ENCODE measurements at places on chromosomes 11 and 22.

- DNase-seq: no peak
Measured at GRCh38 chr22:23255506-23256170, 75.3 kb downstream of the BCR start.

GRCh38 chr11:120608760-120609211 lies 97.2 kb downstream of the GRIK4 start:
- DNase-seq: no peak

DNA sequence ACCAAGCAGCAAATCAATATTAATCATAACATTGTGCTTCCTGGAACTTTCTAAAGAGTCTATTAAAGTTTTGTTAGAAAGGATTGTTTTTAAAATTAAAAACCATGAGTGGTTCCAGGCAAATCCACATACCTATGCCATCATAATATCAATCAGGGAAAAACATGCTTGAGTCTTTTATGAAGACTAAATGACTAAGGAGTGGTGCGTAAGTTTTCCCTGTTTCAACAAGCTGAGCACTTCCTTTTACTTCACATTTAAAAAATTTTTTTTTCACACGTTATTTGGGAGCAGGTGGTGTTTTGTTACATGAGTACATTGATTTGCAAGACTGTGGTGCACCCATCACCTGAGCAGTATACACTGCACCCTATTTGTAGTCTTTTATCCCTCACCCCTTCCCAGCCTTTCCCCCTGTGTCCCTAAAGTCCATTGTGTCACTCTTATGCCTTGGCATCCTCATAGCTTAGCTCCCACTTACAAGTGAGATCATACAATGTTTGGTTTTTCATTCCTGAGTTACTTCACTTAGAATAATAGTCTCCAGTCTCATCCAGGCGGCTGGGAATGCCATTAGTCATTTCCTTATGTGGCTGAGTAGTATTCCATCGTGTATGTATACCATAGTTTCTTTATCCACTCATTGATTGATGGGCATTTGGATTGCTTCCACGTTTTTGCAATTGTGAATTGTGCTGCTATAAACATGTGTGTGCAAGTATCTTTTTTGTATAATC lies 1190.3 kb upstream of the RAG2 start:
- no peak for DNase-seq

GRCh38 chr22:39819429-39819828 lies 74.1 kb downstream of the ENTHD1 start:
- no peak for DNase-seq

DNA sequence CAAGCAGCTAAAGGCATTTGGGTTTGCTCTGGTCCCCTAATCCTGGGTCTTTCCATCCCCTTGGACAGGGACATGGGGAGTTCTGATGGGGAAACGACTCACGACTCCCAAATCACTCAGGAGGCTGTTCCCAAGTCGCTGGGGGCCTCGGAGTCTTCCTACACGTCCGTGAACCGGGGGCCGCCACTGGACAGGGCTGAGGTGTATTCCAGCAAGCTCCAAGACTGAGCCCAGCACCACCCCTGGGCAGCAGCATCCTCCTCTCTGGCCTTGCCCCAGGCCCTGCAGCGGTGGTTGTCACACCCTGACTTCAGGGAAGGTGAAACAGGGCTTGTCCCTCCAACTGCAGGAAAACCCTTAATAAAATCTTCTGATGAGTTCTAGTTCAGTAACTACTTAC lies 10.7 kb downstream of the UPK3A start:
- DNase-seq: no peak

- no peak for DNase-seq
Measured at GRCh38 chr11:124899383-124900145, 1.9 kb upstream of the ROBO4 start.

GRCh38 chr11:78212586-78213371 lies 24.1 kb downstream of the USP35 start:
- no peak for DNase-seq

GRCh38 chr11:64890522-64890939 lies 12.1 kb upstream of the EHD1 start:
- DNase-seq: no peak

DNA sequence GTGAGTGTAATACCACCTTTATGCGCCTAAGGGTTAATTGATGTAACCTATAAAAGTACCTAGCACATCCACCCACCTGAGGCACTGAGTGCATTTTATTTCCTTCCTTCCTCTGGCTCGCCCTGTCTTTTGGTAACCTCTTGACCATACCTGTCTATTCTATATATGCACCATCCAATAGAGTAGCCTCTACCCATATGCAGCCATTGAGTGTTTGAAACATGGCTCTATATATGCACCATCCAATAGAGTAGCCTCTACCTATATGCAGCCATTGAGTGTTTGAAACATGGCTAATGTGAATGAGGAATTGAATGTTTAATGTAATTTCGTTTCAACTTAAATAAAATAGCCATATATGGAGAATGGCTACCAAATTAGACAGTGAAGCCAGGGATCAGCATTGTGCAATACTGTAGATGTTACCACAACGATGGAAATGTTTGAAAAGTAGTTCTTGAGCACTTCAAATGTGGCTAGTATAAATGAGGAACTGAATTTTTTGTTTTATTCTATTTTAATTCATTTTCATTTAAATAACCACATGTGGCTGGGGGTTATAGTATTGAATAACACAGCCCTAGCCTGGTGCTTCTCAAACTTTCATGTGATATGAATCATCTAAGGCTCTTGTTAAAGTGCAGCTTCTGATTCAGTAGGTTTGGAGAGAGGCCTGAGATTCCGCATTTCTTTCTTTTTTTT lies 33.8 kb downstream of the SLC35F2 start:
- DNase-seq: no peak

- no peak for DNase-seq
Measured at GRCh38 chr22:41917375-41917902, 2.6 kb upstream of the SHISA8 start.

DNA sequence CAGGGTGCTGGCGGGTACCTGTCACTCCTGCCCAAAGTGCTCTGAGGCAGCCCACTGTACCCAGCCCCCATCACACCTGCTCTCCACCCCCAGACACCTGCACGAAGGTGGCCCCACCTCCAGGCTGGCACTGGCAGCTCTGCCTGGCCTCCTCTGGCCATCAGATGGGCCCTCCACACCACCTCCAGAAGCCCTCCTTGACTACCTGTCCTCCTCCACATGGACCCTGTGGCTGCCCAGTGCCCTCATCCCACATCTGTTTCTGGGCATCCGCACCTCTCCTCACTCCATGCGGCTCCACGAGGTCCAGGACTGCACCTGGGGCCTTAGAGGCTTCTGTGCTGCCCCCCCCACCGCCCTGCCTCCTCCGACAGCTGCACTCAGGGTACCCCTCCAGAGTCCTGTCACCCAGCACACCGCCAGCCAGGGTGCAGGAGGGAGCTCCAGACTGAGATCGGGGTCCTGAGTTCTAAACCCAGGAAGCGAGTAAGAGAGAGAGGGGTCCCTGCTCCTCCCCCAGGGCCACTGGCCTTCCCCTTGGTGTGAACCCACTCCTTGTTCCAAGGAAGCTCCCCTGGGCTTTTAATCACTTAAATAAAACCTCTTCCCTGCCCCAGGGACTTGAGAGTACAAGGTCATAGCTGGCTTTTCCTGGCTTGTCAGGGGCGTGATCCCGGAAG lies 1.7 kb downstream of the CTSD start:
- no peak for DNase-seq

- no peak for DNase-seq
Measured at GRCh38 chr22:30046716-30047363, 33.4 kb upstream of the HORMAD2 start.

- no peak for DNase-seq
Measured at GRCh38 chr11:45569776-45570175, 95.6 kb downstream of the CHST1 start.

DNA sequence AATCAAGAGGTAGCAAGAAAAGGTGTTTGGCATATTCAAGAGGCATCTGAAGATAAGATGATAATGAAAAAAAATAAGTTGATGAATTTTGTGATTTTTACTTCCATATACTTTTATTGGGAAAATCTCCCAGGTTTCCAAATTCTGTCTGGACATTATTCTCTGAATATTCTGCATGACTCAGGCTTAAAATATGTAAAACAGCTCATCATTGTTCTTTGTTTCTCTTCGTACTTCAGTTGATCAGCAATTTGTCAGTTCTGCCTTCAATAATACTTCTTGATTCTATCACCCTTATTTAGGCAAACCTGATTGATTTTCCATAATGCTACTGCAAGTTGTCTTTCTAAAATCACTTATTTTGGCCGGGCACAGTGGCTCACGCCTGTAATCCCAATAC lies 30.2 kb downstream of the GTF2H1 start:
- DNase-seq: no peak

DNA sequence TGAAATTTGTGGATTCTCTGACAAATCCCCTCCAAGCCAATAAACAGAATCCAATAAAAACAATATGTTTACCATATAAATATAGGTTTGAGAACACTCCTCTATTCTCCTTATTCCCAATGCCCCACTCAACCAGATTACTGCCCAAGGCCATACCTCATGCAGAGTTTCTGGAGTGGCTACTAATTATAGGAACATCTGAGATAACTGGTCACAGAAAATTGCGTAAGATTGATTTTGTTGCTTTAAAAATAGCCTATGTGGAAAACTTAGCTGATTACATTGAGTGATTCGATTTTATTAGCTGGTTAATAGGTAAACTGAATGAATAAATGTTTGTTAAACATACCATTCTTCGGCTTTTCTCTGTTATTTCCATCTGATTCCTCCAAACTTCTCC lies 48.0 kb downstream of the ME3 start:
- no peak for DNase-seq

DNA sequence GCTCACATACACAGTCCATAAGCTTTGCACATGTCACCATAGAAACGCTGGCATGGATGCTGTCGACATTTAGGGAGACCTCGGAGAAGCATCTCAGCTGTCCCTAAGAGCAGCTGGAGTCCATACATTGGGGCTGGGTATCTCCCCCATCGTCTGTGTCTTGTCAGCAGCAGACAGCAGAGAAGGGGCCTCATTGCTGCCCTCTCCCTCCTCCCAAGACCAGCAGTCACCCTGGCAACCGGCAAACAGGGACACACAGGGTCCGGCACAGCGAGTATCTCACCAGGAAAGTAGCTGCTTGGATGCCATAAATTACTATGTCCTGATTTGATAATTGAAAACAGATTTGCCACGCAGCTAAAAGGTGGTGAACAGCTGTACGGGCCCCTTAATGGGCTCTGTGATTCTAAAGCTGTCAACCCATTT lies 84.4 kb downstream of the CD44 start:
- DNase-seq: peak; percentile 85

DNA sequence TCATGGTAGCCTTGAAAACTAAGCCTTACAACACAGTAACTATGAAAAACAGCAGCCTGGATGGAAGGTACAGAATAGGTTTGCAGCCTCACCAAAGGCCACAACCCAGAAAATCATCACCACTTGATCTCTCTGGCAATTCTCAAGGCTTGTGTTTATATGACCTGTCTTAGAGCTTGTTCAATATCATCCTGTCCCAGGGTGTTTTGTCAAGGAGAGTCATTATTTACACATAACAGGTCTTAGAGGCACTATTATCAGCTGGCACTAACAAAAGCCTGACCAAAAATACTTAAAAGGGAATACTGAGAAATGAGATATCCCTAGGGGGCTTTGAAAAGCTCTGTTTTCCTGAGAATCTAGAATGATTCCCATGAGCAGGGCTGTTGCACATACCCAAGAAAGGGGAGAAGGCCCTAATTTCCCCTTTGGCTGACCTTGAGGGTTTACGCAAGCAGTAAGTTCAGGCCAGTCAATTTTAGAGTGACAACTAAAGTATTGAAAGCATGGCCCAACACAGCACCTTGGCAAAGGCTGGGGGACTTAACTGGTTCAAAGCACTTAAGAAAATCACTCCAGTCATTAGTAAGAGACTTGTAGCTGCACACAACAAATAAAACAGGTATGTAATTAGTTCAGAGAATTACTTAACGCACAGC lies 7.9 kb downstream of the SC5D start:
- DNase-seq: no peak

GRCh38 chr11:113505541-113506375 lies 30.6 kb upstream of the DRD2 start:
- DNase-seq: peak; percentile 15

DNA sequence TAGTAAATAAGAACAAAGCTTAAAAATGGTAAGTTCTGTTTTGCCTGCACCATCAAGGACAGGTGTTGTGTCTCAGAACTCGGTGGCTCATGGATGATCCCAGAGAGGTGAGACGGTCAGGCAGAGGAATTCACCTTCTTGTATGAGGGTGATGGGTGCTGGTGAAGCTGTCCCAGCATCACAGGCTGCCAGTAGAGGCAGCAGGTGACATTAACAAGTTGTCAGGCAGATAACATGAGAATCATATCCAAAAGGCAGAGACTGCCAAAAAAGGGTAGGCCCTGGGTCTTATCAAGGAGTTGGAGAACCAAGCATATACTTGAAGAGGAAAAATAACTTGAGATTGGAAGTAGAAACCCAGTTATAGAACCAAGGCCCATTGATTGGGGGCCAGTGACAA lies 437.8 kb downstream of the DYNC2H1 start:
- DNase-seq: no peak

DNA sequence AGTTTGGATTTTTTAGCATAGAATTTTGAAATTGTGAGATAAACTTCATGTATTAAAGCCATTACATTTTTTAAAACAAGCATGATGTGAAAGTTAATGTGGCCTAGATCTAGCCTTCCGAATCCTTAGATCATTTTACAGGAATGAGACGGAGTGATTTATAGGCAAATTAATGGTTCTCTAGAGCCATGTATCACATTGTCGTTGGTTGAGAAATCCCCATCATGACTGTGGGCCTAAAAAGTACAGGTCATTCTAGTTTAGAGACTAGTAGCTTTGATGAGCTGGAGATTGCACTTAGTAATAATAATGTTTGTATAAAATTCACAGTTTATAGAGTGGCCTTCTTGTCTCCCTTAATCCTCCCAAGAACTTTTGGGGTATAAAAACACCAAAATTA lies 7.1 kb downstream of the EWSR1 start:
- no peak for DNase-seq

- DNase-seq: no peak
Measured at GRCh38 chr11:32109138-32109537, 18.3 kb downstream of the RCN1 start.

DNA sequence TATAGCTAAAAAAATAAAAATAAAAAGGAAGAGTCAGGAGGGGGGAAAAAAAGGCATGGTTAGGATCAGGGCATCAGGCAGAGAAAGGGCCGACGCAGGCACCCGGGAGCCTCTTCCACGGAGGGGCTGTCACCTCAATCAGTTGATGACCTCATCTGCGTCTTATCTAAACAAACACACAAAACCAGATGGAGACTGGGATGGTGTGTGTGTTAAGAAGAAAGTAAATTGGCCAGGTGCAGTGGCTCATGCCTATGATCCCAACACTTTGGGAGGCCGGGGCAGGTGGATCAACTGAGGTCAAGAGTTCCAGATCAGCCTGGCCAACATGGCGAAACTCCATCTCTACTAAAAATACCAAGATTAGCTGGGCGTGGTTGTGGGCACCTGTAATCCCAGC lies 63.6 kb downstream of the DHCR7 start:
- no peak for DNase-seq

GRCh38 chr11:58958500-58958899 lies 19.2 kb downstream of the GLYATL1 start:
- DNase-seq: no peak

- no peak for DNase-seq
Measured at GRCh38 chr11:128484172-128484571, 103.2 kb downstream of the ETS1 start.

GRCh38 chr11:15093432-15093831 lies 20.0 kb downstream of the CALCB start:
- no peak for DNase-seq

GRCh38 chr11:72642884-72643522 lies 31.2 kb downstream of the PDE2A start:
- DNase-seq: no peak

GRCh38 chr22:17436382-17436980 lies 67.2 kb downstream of the CECR2 start:
- DNase-seq: no peak

GRCh38 chr11:63560506-63561180 lies 2.5 kb downstream of the PLAAT2 start:
- DNase-seq: no peak

Data from renal pelvis (tissue), 12 donors.